ENCODE measurements at places on chromosomes 1 and 21.

- DNase-seq = peak; percentile 54
Observed at GRCh38 chr1:152111515-152111968, 3.7 kb downstream of the TCHH start.

DNA sequence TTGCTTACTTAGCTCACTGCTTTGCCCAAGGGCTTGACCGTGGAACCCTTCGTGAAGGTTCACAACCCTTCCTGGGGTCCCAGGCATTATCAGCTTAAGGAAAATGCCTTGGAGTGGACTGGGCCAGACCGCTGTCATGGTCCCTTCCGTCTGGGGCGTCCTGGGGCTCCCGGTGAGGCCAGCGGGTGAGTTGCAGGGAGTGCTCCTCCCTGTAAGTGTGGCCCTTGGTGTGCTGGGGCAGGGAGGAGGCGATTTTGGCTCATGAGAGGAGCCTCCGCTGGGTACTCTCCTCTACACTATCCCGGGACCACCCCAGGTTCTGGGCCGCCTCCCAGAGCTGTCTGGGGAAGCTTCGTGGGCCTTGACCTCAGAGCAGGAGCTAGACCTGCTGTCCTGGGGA lies 48.1 kb downstream of the AJAP1 start:
- DNase-seq = no peak

- no peak for DNase-seq
Observed at GRCh38 chr1:67584938-67585337, 100.1 kb upstream of the GADD45A start.

DNA sequence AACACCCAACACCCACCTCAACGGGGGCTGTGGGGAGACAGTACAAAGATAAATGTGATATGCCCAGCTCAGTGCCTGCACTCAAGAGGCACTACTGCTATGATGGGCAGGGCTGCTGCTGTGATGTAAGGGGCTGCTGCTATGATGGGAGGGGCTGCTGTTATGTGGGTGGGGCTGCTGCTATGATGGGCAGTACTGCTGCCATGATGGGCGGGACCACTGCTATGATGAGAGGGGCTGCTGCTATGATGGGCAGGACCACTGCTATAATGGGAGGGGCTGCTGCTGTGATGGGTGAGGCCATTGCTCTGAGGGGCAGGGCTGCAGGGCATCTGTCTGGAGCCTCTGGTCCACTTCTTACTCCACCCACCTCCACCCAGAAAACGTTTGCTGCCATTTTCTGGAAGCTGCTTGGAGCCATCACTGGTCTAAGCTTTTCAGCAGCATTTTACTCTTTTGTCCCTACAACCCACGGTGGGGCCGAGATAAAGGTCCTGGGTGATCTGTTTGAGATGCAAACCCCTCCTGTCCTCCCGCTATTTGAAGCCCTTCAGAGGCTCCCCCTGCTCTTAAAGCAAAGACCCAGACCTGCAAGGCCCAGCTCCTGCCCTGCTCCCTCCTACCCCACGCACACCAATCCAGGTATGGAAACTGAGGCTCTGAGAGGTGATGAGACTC lies 656.9 kb downstream of the PTPRU start:
- DNase-seq = no peak

DNA sequence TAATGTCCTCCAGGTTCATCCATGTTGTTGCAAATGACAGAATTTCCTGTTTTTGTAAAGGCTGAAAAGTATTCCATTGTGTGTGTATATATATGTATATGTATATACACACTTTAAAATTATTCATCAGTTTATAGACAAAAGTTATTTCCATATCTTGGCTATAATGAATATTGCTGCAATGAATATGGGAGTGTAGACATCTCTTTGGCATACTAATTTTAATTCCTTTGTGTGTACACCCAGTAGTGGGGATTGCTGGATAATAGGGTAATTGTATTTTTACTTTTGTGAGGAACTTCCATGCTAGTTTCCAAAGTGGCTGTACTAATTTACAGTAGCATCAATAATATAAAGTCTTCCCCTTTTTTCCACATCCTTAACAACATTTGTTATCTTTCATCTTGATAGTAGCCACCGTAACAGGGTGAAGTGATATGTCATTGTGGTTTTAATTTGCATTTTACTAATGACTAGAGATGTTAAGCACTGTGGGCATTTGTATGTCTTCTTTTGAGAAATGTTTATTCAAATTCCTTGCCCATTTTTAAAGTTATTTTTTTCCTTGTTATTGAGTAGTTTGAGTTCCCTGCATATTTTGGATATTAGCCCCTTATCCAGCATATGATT lies 243.0 kb downstream of the PDE4B start:
- no peak for DNase-seq

Measured in CD4-positive, alpha-beta T cell (primary cell).